Spleen (tissue), 13 donors: ENCODE measurements at places on chromosomes 6 and 20. TPM values are rescaled to one million over a fixed set of nuclear protein-coding genes. Genes with fewer than 3 reads are reported as not detected.

DNA sequence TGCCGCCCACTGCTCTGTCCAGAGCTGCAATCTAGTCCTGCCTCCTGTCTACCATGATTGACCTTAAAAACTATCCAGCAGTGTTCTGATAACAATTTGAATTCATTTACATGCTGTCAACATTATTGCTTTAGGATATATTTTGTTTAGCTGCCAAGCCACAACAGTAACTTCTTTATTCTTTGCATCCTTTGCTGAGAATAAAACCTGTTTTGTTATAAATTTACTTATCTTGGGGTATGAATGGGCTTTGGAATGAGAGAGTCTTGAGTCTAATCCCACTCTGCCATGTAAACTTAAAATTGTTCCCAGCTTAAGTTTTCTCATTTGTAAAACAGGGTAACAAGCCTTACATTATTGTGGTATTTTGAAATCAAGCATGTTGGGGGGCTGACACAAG lies 116.4 kb downstream of the FLRT3 start:
- H3K27ac ChIP-seq = no peak overlapping the region
- no peak overlapping the region for H3K4me3 ChIP-seq
- DNase-seq = no peak
- H3K4me1 ChIP-seq = no peaks in the 10 kb centered on the region
- H3K36me3 ChIP-seq = no peaks in the 10 kb centered on the region

- H3K27me3 ChIP-seq = no peaks in the 10 kb centered on the region
- no peak for DNase-seq
- H3K4me3 ChIP-seq = no peak overlapping the region
- H3K4me1 ChIP-seq = peaks cover 25% of the 10 kb centered on the region
- peaks cover 12% of the 10 kb centered on the region for H3K36me3 ChIP-seq
These were observed 66.2 kb downstream of the ABHD12 start for GRCh38 chr20:25324412-25324811.

The JAG1 gene
- 44.6 TPM for total RNA-seq

The SLC22A23 gene
- total RNA-seq = 17.3 TPM

- H3K27ac ChIP-seq = no peak overlapping the region
- peak; percentile 21 for DNase-seq
- H3K27me3 ChIP-seq = no peaks in the 10 kb centered on the region
- no peak overlapping the region for H3K4me3 ChIP-seq
- no peaks in the 10 kb centered on the region for H3K4me1 ChIP-seq
These were observed 108.9 kb downstream of the VEGFA start for GRCh38 chr6:43878823-43879495.

The TOP1 gene
- total RNA-seq = 61.2 TPM

The PI3 gene
- 12.4 TPM for total RNA-seq

- H3K36me3 ChIP-seq = no peaks in the 10 kb centered on the region
- H3K27ac ChIP-seq = no peak overlapping the region
- no peaks in the 10 kb centered on the region for H3K27me3 ChIP-seq
- peaks cover 4% of the 10 kb centered on the region for H3K4me1 ChIP-seq
- no peak for DNase-seq
These were observed 40.3 kb upstream of the RALGAPA2 start for GRCh38 chr20:20752712-20753111.

The BEND6 gene
- 0.57 TPM for total RNA-seq
